GM04503 (cell line): ENCODE measurements at places on chromosomes 7 and 10.

- DNase-seq = no peak
Measured at GRCh38 chr10:46232666-46233065, 54.1 kb upstream of the ANTXRL start.

GRCh38 chr7:20330239-20330927 is at the start of gene ITGB8:
TSS of gene ITGB8 (plus strand) at chr7:20330900. CDS start at chr7:20331807, 907 bp downstream.
- DNase-seq = peak; percentile 71

- no peak for DNase-seq
Measured at GRCh38 chr10:6108631-6109443, 20.0 kb downstream of the RBM17 start.

- DNase-seq = no peak
Measured at GRCh38 chr10:85979598-85979997, 387.0 kb downstream of the GRID1 start.

DNA sequence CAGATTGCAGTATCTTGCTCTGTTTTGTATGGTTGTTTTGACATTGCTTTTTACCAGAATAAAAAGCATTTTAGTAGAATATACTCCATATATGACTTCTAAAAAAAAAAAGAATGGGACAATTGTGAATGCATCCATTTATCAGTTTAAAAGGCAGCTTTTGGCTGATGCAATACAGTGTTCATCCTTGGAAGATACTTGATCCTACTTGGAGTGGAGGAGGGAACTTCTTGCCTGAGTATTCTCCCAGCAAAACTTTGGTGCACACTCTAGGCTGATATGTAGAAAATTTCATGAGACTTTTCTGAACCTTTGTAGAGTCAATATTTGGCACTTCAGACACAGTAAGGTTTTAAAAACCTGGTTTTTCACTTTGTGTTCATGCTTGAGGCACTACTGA is 40.2 kb downstream of the WDR11 start:
- DNase-seq = no peak

- DNase-seq = no peak
Measured at GRCh38 chr7:48048113-48048512, 12.8 kb downstream of the C7orf57 start.

DNA sequence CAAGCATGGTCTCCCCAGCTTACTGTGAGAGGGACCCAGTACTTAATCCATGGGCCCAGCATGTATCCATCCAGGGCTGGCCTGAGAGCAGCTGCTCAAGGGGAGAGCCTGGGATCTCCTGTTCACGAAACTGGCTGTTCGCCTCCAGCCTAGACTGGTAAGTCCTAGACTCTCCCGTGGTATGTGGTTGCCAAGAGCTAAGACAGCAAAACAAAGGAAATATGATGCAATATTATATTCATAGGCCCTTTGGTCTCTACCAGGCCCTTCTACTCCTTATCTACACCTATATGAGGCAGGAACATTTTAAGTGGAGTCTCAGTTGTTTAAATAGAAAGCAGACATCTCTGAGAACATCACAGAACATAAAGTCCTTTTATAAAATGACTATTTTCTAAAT is 28.9 kb upstream of the STK17A start:
- DNase-seq = no peak

- no peak for DNase-seq
Measured at GRCh38 chr7:144529269-144529926, 125.9 kb upstream of the NOBOX start.

DNA sequence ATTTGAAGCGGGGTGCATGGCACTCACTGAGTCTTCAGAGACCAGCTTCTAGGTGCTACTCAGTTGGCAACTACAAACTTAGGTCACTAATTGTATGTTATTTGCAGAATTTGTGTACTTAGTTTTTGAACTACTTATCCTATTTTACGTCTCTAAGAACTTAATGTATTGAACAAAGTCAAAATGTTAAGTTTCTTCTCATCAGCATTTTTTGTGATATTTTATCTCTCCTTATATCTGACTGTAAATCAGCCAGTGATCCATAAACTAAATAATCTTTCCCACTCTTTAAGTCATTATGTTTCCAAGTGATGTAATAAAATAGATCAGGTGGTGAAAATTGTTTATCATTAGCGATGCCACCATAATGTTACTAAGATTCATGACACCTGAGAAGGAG is 60.3 kb upstream of the TMEM248 start:
- no peak for DNase-seq

- DNase-seq = peak; percentile 21
Measured at GRCh38 chr10:63166742-63167258, 33.7 kb downstream of the NRBF2 start.

GRCh38 chr10:70160798-70161197 is 9.5 kb downstream of the SAR1A start:
- no peak for DNase-seq

DNA sequence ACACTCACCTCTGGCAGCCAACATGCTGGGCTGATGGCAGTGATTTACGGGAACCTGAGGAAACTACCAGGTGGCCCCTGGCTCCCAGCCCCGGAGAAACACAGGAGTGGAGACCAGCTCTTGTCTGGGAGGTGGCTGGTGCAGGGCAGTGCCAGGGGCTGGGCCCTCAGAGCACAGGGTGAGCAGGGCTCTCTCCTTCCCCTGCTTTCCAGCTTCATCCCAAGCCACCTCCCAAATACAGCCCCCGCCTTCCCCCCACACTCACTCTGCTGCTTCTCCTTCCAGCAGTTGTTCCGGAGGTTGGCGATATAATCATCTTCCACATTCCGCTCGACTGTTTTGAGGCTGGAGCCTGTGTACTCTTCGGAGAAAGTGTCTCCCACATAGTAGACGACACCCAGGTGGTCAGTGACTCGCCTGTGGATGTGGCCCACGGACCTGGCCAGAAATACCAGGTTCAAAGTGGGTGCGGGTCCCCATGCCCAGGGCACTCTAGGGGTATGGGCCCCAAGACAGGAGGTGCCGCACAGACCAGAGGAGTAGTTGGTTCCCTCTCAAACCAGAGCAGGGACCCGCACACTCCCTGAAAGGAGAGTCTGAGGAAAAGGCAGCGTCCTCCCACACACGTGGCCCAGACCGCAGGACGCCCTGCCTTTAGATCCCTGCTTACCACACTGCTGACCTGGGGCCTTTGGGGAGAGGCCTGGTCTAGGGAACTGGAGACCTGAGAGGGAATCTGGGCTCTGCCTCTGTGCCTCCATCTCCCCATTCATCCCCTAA is 18.3 kb downstream of the DNAJB12 start:
- no peak for DNase-seq

GRCh38 chr7:100952641-100953040 is 3.3 kb downstream of the MUC3A start:
- DNase-seq = no peak

GRCh38 chr7:2212906-2213305 is 19.8 kb downstream of the MAD1L1 start:
- DNase-seq = no peak

GRCh38 chr10:96719850-96720421 is 378 bp downstream of the PIK3AP1 start:
- no peak for DNase-seq

- no peak for DNase-seq
Measured at GRCh38 chr10:105253515-105254212, 612.6 kb downstream of the SORCS3 start.
